Activated naive CD8-positive, alpha-beta T cell treated with anti-CD3 and anti-CD28 coated beads, Interleukin-2, amount 10 ng/mL, durations not matched to agents 7 days and 5 days (primary cell): ENCODE measurements at places on chromosomes 16 and 17. TPM values are rescaled to one million over a fixed set of nuclear protein-coding genes. Genes with fewer than 3 reads are reported as not detected.

Gene FOXJ1
- 5.4 TPM for total RNA-seq

Gene TP53TG3
- not detected for total RNA-seq

DNA sequence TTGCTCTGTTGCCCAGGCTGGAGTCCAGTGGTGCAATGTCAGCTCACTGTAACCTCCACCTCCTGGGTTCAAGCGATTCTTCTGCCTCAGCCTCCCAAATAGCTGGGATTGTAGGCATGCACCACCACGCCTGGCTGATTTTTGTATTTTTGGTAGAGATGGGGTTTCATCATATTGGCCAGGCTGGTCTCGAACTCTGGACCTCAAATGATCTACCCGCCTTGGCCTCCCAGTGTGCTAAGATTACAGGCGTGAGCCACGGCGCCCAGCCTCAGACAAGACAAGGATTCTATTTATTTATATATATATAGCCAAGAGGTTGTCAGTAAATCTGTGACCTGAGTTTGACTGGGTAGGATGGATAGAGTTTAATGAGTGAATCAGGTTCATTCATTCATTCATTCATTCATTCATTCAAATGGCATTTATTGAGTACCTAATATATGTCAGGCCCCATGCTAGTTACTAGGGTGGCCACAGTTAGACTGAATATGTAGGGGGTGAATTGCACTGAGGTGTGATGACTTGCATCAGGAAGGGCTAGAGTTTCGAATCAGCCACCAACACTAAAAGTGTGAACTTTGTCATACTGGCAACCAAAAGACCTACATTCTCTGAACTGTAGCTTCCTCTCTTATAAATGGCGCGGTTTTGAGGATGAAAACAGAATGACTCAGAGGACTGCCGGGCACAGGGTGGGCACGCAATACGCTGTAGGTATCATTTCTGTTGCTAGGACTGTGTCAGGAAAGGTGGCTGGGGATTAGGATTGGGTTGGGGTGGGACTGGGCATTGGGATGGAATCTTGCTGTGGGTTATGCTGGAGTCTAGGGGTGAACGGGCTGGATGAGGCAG lies 37.8 kb downstream of the ITGAE start:
- peaks cover 7% of the 10 kb centered on the region for H3K27me3 ChIP-seq
- no peak for DNase-seq
- H3K27ac ChIP-seq: peak overlapping the region; percentile 96
- peaks cover 45% of the 10 kb centered on the region for H3K4me1 ChIP-seq
- peaks cover 13% of the 10 kb centered on the region for H3K36me3 ChIP-seq
- peak overlapping the region; percentile 79 for H3K4me3 ChIP-seq

DNA sequence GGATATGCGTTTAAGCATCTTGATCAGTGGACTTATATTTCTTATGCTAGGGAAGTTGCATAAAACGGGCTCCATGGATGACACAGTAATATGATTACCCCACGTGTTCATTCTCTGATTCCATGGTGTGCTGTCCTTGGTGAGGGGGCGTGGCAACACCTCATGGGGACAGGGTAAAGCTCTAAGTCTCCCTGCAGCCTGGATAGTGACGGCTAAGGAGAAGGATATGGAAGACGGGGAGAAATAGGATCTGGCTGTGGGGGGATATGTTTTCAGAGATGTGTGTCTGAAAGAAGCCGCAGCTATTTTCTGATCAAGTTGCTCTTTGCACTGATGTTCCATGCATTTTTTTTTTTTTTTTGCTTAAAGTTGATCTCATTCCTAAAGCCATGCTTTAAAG lies 84.3 kb downstream of the MARCHF10 start:
- no peak overlapping the region for H3K27ac ChIP-seq
- DNase-seq: no peak
- peaks cover 70% of the 10 kb centered on the region for H3K27me3 ChIP-seq
- H3K4me3 ChIP-seq: no peak overlapping the region
- no peaks in the 10 kb centered on the region for H3K36me3 ChIP-seq
- H3K4me1 ChIP-seq: peaks cover 12% of the 10 kb centered on the region

- peaks cover 17% of the 10 kb centered on the region for H3K27me3 ChIP-seq
Observed at GRCh38 chr17:45374501-45374900, 57.7 kb upstream of the MAP3K14 start.

- peaks cover 4% of the 10 kb centered on the region for H3K36me3 ChIP-seq
- H3K27me3 ChIP-seq: no peaks in the 10 kb centered on the region
- no peak overlapping the region for H3K4me3 ChIP-seq
- H3K27ac ChIP-seq: no peak overlapping the region
- H3K4me1 ChIP-seq: peaks cover 3% of the 10 kb centered on the region
Observed at GRCh38 chr17:37301288-37301687, 74.5 kb upstream of the C17orf78 start.
